Endothelial cell (in vitro differentiated cells): ENCODE measurements at places on chromosomes 7 and 10. TPM values are rescaled to one million over a fixed set of nuclear protein-coding genes. Genes with fewer than 3 reads are reported as not detected.

The STEAP4 gene
- total RNA-seq, result 0.54 TPM

The CALML3 gene
- not detected for total RNA-seq

The MNX1 gene
- total RNA-seq, result 3.8 TPM

The DGKB gene
- total RNA-seq, result 0.46 TPM

The PRLHR gene
- total RNA-seq, result not detected

The GHRHR gene
- total RNA-seq, result 7.5 TPM

The ANKRD7 gene
- total RNA-seq, result 2.8 TPM

The GRID2IP gene
- 0.08 TPM for total RNA-seq

The CRHR2 gene
- total RNA-seq, result 0.38 TPM

The CFAP69 gene
- total RNA-seq, result 1.8 TPM

The DYNC1I1 gene
- 3.1 TPM for total RNA-seq

The CFAP58 gene
- 0.28 TPM for total RNA-seq

The CLDN3 gene
- total RNA-seq, result 0.36 TPM

The CHN2 gene
- total RNA-seq, result 3.4 TPM

The SLC29A3 gene
- 11.7 TPM for total RNA-seq

The CAMK1D gene
- 4.1 TPM for total RNA-seq

The ANXA8L1 gene
- total RNA-seq, result not detected

The MGAM2 gene
- 0.15 TPM for total RNA-seq

The CRTAC1 gene
- 37.3 TPM for total RNA-seq

The VIPR2 gene
- total RNA-seq, result 2.4 TPM

The CYP3A5 gene
- total RNA-seq, result 0.69 TPM

The SOSTDC1 gene
- 0.18 TPM for total RNA-seq

The LRRC17 gene
- total RNA-seq, result 0.92 TPM

The CTNNA3 gene
- total RNA-seq, result 2.3 TPM

The ABHD11 gene
- total RNA-seq, result 16.4 TPM

The TMEM176A gene
- 1.3 TPM for total RNA-seq

The INPP5A gene
- 45.2 TPM for total RNA-seq

The CPXM2 gene
- 0.33 TPM for total RNA-seq

The FOXP2 gene
- total RNA-seq, result 9.1 TPM

The SFRP5 gene
- 3.5 TPM for total RNA-seq

The SFTPD gene
- 0.31 TPM for total RNA-seq

The CYP2C9 gene
- total RNA-seq, result not detected

The HMX2 gene
- total RNA-seq, result not detected

The PPP1R17 gene
- total RNA-seq, result 0.36 TPM

The ELAPOR2 gene
- 59.4 TPM for total RNA-seq

The TMEM243 gene
- total RNA-seq, result 44.9 TPM

The HBP1 gene
- total RNA-seq, result 50.9 TPM

The SPDYE16 gene
- not detected for total RNA-seq

The PRPS1L1 gene
- total RNA-seq, result not detected
